ENCODE measurements at places on chromosomes 1 and 21. TPM values are rescaled to one million over a fixed set of nuclear protein-coding genes. Genes with fewer than 3 reads are reported as not detected.

- no peak for DNase-seq
Observed at GRCh38 chr1:29365906-29366670, 129.8 kb downstream of the PTPRU start.

DNA sequence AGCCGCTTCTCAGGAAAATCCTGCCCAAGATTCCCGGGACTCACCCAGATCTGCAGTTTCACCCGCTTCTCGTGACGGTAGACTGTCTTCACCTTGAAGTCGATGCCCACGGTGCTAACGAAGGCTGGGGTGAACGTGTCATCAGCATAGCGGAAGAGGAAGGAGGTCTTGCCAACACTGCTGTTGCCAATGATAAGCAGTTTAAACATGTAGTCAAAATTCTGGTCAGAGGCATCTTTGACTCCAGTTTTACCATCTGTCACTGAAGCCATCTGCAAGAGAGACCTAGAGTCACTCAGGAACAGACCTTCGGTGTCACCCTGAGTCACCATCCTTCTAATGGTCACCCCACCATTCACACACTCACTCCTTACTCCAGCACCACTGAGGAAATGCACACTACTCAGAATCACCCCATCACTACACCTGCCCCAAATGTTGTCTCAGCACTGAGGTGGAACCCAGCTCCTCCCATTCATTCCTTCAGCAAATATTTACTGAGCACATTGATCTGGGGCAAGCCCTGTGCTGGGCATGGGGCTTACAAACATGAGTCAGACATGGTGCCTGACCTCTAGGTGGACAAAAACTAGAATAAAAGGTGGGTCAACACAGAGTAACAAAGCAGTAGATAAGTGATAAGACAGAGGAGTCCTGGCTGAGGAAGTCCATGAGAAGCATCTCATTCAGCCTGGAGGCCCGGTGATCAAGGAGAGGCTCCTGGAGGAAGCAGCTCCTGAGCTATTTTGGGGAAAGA, 13.5 kb downstream of the RAB3B start:
- DNase-seq = no peak

- no peak for DNase-seq
Observed at GRCh38 chr1:65141394-65141793, 6.6 kb upstream of the AK4 start.

DNA sequence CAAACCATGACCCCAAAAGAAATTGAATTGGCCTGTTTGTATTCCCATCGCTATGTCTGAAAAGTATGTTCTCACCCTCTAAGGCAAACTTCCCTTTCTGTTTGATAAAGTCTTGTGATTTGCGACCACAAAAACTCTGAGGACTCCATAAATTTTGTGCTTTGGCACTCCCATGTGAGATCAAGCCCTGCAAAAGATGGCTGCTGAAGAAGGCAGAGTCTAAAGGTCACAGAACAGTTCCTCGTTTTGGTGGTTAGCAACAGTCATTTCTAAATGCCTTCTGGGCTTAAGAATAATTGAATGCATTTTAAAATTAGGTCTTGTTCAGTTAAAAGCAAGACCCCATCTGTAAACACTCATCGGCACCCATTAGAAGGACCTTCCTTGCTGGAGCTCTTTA, 441.6 kb downstream of the OMA1 start:
- DNase-seq = no peak

The VANGL2 gene
- 0.36 TPM for total RNA-seq

- DNase-seq = no peak
Observed at GRCh38 chr1:31189696-31190674, 49.7 kb downstream of the NKAIN1 start.

DNA sequence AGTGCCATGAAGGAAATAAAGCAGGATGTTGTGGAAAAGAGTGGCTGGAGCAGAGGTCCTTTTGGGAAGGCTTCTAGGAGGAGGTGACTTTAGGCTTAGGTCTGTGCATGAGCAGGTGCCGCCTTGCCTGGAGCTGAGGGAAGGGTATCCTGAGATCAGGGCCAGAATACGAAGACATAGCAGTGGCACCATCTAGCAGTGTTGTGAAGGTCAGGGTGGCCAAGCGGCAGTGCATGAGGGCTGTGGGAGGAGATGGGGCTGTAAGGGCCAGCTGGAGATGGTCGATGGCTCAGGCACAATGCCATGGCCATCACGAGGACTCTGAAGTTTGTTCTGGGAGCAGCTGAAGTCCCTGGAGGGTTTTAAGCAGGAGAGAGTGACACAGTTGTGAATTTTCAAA, 219.5 kb downstream of the PTPRU start:
- DNase-seq = no peak

DNA sequence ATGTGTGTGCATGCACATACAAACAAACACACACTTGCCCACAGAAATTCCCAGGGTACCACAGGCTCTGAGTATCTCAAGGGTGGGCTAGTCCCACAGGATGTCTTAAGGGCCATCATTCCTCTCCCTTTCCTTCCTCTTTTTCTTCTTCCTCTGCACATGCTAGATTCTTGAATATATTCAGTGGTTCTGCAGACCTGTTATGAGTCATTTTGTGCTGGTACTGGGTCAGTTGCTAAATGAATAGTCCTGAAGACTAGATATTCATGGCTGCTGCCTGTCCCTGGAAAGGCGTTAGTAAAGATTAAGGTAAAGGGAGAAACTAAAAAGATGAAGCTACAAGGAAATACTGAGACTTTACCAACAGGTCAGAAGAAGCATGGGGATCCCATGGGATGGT, 256.7 kb upstream of the KIAA0040 start:
- no peak for DNase-seq

DNA sequence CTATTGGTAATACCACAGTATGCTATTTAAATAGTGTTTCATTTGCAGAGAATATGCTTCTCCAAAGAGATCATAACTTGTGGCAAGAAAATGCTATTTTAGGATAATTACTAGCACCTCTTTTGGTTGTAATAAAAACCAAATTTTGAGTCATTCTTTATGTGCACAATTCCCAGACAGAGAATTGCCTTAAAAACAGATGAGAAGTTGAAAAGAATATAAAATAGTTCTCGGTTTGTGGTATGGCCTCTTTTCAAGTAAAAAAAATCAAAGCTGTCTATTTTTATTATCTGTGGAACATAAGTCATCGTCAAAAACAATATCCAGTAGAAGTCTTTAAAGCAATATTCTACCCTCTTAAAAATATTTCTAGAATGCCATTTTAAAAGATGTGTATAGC, 185.9 kb downstream of the GREM2 start:
- DNase-seq = no peak

DNA sequence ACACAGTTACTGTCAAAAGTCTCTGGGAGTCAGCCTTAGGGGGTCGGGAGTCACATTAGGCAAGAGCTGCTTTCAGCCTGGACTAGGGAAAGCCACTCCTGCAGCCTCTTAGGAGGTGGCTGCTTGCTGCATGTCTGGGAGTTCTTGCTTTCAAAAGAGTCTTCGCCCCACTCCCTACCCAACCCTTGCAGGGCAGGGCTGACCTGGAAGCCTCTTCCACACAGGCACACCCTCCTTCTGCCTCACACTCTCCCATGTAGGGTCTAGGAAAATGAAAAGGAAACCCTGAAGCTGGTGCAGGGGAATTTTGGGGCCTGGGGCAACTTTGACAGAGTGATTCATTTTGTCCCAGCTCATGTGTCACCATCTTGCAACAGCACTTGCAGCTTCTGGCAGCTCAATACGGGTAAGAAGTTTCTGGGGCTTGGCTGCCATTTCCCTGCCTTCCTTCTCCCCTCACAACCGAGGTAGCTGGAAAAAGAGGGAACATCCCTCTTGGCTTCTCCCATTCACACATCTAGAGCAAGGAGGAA, 37.3 kb downstream of the KCND3 start:
- no peak for DNase-seq

DNA sequence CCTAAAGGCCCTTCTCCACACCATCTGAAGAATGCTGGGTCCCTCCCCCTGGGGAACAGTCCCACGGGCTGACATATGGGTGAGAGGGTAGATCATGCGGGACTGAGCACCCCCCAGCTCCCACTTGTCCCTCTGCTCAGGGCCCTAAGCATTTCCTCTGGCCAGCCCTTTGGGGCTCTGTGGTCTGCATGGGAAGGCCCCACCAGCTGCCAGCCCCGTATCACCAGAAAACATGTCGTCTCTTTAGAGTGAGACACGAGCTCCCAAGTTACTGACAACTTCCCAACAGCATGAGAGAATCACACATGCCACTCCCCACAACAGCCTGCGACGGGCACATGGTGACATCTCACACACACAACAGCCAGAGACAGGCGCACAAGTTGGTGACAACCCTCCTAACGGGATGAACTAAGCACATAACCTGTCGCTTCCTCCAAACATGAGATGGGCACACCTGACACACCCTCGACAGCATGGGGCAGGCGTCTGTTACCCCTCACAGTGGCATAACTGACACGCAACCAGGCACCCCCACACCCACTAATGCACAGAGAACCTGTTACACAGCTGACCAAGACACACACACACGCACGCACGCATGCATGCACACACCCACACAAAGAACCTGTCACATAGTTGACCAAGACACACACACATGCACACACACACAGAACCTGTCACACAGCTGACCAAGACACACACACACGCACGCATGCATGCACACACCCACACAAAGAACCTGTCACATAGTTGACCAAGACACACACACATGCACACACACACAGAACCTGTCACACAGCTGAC, 41.2 kb downstream of the AHDC1 start:
- no peak for DNase-seq

The NGF gene
- 19.2 TPM for total RNA-seq

- no peak for DNase-seq
Observed at GRCh38 chr1:54132495-54132894, 20.3 kb downstream of the CDCP2 start.

The THEM5 gene
- total RNA-seq = not detected

The DMAP1 gene
- 24.5 TPM for total RNA-seq

DNA sequence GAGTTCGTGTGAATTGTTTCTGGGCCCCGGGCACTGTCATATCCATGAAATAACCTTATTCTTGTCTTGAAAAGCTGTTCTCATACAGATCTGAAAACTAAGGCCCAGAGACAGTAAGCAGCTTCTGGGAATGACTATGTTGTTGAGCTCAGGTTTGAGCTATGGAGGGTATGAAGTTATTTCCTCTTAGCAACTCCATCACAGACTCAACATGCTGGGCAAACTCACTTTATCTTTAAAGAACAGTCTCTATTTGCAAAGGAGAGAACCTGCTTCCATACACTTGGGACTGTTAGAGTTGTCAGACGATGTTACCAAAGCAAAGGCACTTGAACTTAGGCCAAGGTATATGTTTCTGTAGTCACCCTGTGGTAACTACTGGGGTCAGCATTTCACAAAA, 90.0 kb downstream of the GPR88 start:
- no peak for DNase-seq

The RHBG gene
- not detected for total RNA-seq

DNA sequence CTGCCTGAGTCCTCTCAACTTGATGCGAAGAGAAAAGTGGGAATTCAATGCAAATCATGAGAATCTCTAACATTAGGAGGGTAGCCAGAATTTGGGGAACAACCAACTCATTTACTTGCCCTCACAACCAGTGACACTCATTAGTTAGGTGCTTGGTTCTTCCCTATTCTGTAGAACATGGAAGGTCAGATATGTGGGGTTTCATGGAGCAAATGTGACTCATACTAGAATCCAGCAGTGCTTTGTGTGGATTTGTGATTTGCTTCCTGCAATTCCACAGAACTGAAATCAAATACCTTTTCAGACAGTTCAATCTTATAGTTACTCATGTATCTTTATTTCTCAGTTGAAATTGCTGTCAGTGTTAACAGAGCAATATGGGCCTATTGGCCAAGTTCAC, 6.9 kb upstream of the ETV3 start:
- DNase-seq = no peak

GRCh38 chr21:29064850-29065481, 8.5 kb downstream of the CCT8 start:
- no peak for DNase-seq

The FCGR1A gene
- 8.7 TPM for total RNA-seq

- DNase-seq = no peak
Observed at GRCh38 chr1:178238722-178239510, 145.0 kb downstream of the RASAL2 start.

- no peak for DNase-seq
Observed at GRCh38 chr1:170664093-170664827, at the start of gene PRRX1. TSS of gene PRRX1 (plus strand) at chr1:170664131. CDS start at chr1:170664219, 88 bp downstream.

- DNase-seq = no peak
Observed at GRCh38 chr1:50103615-50104081, 5.1 kb upstream of the ELAVL4 start.

The TRAF3IP3 gene
- total RNA-seq = 3.5 TPM

DNA sequence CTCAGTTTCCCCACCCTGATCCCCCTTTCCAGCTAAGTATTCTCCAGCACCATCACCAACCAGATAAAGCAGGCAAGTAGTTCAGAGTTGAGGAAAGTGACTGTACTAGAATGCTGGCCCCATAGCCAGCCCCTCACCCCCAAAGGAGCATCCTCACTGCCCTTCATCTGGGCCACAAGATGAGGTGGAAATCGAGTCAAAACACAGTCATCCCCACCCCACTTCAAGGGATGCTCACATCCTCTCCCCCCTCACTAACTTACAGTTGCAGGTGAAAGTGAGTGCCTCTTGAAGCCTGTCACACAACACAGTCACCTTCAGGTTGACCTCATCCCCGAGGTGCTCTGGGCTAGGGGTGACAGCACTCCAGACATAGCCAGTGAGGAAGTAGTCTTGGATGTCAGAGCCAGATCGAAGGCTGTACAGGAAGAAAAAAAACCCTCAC, 30.4 kb downstream of the PIK3C2B start:
- DNase-seq = no peak

- no peak for DNase-seq
Observed at GRCh38 chr1:61051443-61051718, 31.0 kb upstream of the NFIA start.

DNA sequence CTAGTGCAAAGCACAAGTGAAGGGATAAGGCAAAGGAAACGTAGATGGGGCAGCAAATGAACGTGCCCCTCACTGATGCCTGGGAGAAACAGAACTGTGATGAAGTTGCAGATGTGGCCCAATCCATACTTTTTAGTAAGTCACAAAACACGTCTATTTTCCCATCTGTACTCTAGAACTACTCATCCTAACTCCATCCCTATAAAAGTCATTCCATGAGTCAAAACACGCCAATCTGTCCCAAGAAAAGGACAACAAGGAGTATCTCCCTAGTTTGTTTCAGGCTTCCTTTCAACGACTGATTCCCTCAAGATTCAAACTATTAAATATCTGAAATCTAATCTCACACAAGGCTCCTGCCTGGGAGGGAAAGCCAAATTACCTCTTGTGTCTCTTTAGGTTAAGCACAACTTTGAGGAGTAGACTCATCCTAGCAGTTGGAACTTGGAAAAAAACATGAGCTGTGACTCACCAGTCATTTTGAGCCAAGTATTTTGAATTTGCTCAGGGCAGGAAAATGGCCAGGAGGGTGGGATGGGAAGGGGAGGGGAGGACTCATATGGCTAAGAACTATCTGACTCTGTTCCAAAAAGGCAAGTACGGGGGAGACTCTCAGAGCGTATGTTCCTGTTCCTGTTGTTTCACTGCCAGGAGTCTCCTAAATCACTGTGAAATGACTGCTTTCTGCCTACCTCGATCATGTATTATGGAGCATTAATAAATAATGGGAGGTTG, 214.5 kb upstream of the CAMK1G start:
- no peak for DNase-seq

GRCh38 chr1:150999051-150999674, 7.5 kb downstream of the MINDY1 start:
- no peak for DNase-seq

GRCh38 chr1:169872906-169873305, 20.8 kb downstream of the SCYL3 start:
- DNase-seq = no peak

- no peak for DNase-seq
Observed at GRCh38 chr1:245860657-245861544, 646.2 kb downstream of the SMYD3 start.

- no peak for DNase-seq
Observed at GRCh38 chr1:119006406-119007279, 18.5 kb upstream of the TBX15 start.

GRCh38 chr1:236608930-236609726, 4.8 kb upstream of the HEATR1 start:
- DNase-seq = no peak

All from omental fat pad (tissue), 4 donors.